Type B pancreatic cell (in vitro differentiated cells): ENCODE measurements at places on chromosomes 12 and 14. TPM values are rescaled to one million over a fixed set of nuclear protein-coding genes. Genes with fewer than 3 reads are reported as not detected.

DNA sequence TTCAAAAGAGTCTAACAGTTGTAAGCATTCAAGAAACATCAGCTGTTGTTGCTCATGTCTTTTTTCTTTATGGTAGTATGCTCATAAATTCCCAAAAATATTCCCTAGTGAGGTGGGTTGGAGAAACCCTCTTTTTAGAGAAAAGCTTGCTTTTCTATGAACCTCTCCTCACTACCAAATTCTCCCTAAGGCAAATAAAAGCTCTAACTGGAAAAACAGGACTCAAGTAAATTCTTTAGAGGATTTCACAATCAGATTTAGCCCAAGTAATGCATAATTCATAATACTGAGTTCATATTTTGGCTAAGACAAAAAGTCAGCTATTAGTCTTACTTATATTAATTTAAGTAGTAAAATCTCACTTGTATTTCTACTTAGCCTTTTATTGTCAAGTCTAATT lies 59.1 kb downstream of the DIO2 start:
- H3K4me3 ChIP-seq: peak overlapping the region; percentile 44
- no peaks in the 10 kb centered on the region for H3K36me3 ChIP-seq
- no peaks in the 10 kb centered on the region for H3K4me1 ChIP-seq
- no peaks in the 10 kb centered on the region for H3K27me3 ChIP-seq

Gene BMAL2
- total RNA-seq: 10.7 and 34.3 TPM in 2 replicates

- no peak overlapping the region for H3K4me3 ChIP-seq
- DNase-seq: no peak
- peaks cover 13% of the 10 kb centered on the region for H3K4me1 ChIP-seq
- H3K36me3 ChIP-seq: no peaks in the 10 kb centered on the region
- H3K27ac ChIP-seq: no peak overlapping the region
- no peaks in the 10 kb centered on the region for H3K27me3 ChIP-seq
These were observed 125.5 kb upstream of the DCN start for GRCh38 chr12:91307957-91308670.

Gene NKX2-1
- total RNA-seq: 7.4 and 9.3 TPM in 2 replicates

Gene EEA1
- 24.6 and 31.9 TPM in 2 replicates for total RNA-seq

- H3K27me3 ChIP-seq: no peaks in the 10 kb centered on the region
- H3K4me3 ChIP-seq: no peak overlapping the region
- no peaks in the 10 kb centered on the region for H3K4me1 ChIP-seq
- H3K27ac ChIP-seq: no peak overlapping the region
- DNase-seq: no peak
- no peaks in the 10 kb centered on the region for H3K36me3 ChIP-seq
These were observed 467.8 kb downstream of the MDGA2 start for GRCh38 chr14:47207617-47208016.

DNA sequence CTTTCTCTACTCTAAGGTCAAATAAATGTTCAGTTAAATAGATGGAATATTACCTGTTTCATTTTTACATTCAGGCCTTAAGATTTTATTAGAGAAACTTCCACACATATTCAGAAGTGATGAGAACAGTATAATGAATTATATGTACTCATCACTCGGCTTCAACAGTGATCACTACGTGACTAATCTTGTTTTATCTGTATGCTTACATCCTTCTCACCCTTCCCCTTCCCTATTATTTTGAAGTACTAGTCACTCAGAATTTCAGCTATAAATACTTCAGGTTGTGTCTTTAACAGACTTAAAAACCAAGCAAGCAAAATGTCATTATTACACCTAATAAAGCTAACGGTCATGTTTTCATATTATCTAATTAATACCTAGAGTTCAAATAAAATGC lies 34.9 kb downstream of the ETV6 start:
- H3K27me3 ChIP-seq: no peaks in the 10 kb centered on the region
- H3K27ac ChIP-seq: no peak overlapping the region
- peaks cover 36% of the 10 kb centered on the region for H3K36me3 ChIP-seq
- DNase-seq: no peak
- peaks cover 23% of the 10 kb centered on the region for H3K4me1 ChIP-seq
- no peak overlapping the region for H3K4me3 ChIP-seq

DNA sequence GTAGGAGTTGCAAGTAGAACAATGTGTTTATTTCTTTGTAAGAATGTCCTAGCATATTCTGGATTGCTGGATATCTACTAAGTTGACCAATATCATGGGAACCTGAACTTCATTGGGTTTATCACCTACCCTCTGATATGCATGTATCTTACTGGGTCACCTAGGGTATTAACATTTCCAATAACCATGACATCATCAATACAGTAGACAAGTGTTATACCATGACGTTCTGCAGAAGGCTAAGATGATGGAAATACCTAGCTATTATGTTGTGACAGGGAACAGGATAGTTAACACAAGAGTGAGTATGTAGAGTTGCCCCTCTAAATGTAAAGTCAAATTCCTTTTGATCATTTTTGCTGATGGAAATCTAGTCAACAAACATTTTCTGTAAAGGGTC lies 26.0 kb downstream of the GPR65 start:
- H3K36me3 ChIP-seq: no peaks in the 10 kb centered on the region
- H3K27ac ChIP-seq: no peak overlapping the region
- H3K4me3 ChIP-seq: no peak overlapping the region
- no peak for DNase-seq
- H3K4me1 ChIP-seq: peaks cover 1% of the 10 kb centered on the region

- H3K4me1 ChIP-seq: peaks cover 30% of the 10 kb centered on the region
- H3K27me3 ChIP-seq: no peaks in the 10 kb centered on the region
These were observed 57.4 kb downstream of the SPPL3 start for GRCh38 chr12:120846721-120847120.

Gene FOXA1
- 51.0 and 58.9 TPM in 2 replicates for total RNA-seq

DNA sequence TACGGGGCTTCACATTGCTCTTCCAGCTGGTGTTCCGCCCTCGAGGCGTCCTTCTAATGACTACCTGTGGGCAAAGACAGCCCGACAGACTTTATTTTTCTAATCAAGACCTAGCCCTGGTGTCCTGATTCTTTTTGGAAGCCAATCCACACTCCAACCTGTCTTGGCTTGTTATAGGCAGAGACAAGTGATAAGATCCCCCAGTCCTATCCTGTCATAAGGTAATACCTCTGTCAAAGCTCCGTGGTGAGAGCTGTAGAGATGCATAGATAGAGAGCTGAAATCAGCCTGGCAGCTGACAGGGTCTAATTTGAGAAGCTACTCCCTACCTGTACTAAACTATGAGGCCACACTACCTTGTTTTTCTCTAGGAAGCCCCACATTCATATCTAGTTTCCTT lies 11.5 kb upstream of the WNK1 start:
- no peaks in the 10 kb centered on the region for H3K4me1 ChIP-seq
- H3K27me3 ChIP-seq: peaks cover 4% of the 10 kb centered on the region
- no peak for DNase-seq
- no peaks in the 10 kb centered on the region for H3K36me3 ChIP-seq

DNA sequence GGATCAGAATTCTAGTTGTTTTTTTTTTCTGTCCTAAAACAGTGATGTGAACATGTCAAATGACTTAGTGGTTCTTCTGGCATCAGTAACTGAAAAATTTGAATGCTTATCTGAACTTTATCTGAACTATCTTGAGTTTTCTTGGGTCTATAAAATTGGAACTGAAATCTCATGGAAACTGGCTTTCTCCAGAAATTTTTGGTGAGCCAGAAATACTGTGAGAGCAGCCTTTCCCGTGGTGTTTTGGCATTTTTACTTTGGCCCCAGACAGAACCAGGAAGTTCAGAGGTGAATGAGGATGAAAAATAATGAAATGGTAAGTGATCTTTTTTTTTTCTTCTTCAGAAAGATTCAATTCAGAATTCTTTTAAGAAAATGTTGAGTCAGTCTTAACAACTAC lies 89.5 kb upstream of the CCDC91 start:
- no peaks in the 10 kb centered on the region for H3K36me3 ChIP-seq
- no peaks in the 10 kb centered on the region for H3K27me3 ChIP-seq
- no peaks in the 10 kb centered on the region for H3K4me1 ChIP-seq
- no peak overlapping the region for H3K4me3 ChIP-seq

- H3K4me3 ChIP-seq: no peak overlapping the region
- H3K27me3 ChIP-seq: no peaks in the 10 kb centered on the region
- H3K36me3 ChIP-seq: no peaks in the 10 kb centered on the region
- no peak overlapping the region for H3K27ac ChIP-seq
These were observed 762.9 kb downstream of the C12orf50 start for GRCh38 chr12:87266305-87266704.

Gene MRPL51
- total RNA-seq: 213 and 396 TPM in 2 replicates

DNA sequence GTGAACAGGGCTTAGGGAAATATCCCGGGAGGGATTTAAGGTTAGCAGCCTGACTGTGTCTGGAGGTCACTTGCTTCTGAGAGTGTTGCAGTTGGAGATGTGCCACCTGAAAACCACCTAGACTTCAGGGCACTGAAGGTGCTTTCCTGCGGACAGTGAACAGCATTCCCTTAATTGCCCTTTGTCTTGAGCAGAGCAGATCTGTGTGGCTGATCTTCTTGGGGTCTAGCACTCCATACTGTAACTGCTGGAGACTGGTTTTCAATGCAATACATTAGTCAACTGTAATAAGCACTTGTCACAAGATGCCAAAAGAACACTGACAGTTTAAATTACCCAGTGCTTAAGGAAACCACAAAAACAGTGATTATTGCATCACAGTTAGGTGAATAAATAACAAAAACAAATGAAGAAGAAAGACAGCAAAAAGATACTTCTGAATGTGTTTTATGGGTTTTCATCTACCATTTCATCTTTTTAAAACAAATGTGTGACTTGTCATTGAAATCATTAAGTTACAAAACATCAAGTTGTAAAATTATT lies 111.8 kb downstream of the PRIMA1 start:
- H3K36me3 ChIP-seq: no peaks in the 10 kb centered on the region
- peaks cover 22% of the 10 kb centered on the region for H3K27me3 ChIP-seq
- H3K4me1 ChIP-seq: no peaks in the 10 kb centered on the region
- H3K4me3 ChIP-seq: no peak overlapping the region
- DNase-seq: no peak

DNA sequence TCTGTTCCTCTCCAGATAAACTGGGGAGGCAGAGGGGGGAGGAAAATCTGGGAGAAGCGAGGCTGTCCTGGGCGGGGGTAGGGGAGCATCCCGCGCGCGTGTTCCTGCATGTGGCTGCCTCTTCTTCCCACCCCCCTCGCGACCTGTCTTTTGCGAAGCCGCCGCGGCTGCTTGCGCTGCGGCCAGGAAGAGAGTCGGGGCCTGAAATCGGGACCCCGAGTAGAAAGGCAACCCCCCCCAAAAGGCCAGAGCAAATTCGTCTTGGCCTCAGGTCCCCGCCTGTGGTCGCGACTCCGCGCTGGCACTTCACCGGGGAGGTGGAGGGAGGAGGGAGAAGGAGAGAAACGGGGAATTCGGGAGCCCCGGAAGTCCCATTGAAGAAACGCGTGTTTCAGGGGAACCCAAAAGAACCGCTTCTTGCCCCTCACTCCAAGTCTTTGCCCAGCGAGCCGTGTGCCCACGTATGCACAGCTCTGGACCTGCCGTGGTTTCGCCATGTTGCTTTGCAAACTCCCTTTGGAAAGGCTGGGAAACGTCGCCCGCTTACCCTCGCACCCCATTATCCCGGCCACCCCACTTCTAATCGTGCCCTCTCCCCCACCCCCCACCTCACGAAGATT lies 944 bp downstream of the CCND2 start:
- H3K4me3 ChIP-seq: peak overlapping the region; percentile 96
- H3K4me1 ChIP-seq: peaks cover 29% of the 10 kb centered on the region
- H3K27me3 ChIP-seq: peaks cover 34% of the 10 kb centered on the region
- H3K27ac ChIP-seq: peak overlapping the region; percentile 85
- DNase-seq: no peak
